SK-MEL-5 (cell line): ENCODE measurements at places on chromosomes 3 and 15.
A peak's percentile ranks its signal among the peaks of the same experiment; 100 is the strongest.

- DNase-seq, result no peak
These were observed 14.5 kb downstream of the BTD start for GRCh38 chr3:15616053-15616452.

GRCh38 chr15:87575896-87576473, 680.6 kb downstream of the NTRK3 start:
- DNase-seq, result peak; percentile 98

- no peak for DNase-seq
These were observed 59.9 kb upstream of the LINGO1 start for GRCh38 chr15:77692614-77693013.

- no peak for DNase-seq
These were observed 70.4 kb upstream of the PCSK6 start for GRCh38 chr15:101559952-101560351.

DNA sequence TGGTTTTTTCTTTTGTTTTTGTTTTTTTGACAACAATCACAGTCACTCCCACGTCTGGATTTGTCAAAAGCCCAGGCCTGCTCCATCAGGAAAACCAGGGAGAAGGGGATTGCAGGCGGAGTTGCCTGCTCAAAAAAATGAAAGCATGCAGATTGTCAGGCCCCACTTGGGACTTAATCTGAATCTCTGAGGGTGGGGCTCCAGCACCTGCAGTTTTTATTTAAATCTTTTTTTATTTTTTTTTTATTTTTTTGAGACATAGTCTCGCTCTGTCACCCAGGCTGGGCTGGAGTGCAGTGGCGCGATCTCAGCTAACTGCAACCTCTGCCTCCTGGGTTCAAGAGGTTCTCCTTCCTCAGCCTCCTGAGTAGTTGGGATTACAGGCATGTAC, 140.9 kb downstream of the FOXP1 start:
- DNase-seq, result no peak
